Activated naive CD8-positive, alpha-beta T cell treated with anti-CD3 and anti-CD28 coated beads, Interleukin-2, amount 50 U/mL, for 16 hours (primary cell): ENCODE measurements at places on chromosomes 12 and 14.

- DNase-seq = no peak
These were observed 1.0 kb downstream of the TMEM30B start for GRCh38 chr14:61280092-61280525.

GRCh38 chr12:49013428-49013827 lies 5.1 kb downstream of the PRKAG1 start:
- no peak for DNase-seq

- DNase-seq = no peak
These were observed 3.1 kb downstream of the FKBP4 start for GRCh38 chr12:2797721-2798418.

DNA sequence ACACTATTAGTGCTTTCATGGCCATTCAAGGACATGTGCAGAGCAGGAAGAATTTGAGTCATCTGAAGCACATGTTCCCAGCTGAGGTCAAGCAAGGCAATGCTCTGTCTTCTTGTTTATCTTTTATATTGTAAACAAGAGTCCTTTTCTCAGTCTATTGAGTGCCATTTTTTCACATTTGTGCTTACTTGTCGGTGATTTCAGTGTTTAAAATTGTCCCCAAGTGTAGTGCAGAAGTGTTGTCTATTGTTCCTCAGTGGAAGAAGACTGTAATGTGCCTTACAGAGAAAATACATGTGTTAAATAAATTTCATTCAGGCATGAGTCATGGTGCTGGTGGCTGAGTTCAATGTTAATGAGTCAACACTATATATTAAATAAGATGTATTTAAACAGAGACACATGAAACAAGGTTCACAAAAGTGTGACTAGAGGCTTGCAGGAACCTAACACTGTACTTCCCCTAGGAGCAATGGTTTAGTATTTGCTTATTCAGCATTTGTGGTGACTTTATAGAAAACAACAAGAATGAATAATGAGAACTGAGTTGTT lies 391.1 kb downstream of the LRIG3 start:
- no peak for DNase-seq

DNA sequence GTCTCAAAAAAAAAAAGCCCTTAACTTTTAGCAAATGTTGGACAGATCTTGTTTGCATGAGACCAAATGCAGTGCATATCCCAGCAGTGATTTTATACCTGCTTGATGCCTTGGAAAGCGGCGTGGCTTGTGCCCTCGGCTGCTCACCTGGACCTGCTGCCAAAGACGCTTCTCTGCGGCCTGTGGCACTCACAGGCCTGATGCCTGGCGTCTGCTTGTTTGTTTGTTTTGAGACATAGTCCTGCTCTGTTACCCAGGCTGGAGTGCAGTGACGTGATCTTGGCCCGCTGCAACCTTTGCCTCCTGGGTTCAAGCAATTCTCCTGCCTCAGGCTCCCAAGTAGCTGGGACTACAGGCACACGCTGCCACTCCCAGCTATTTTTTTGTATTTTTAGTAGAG lies 5.2 kb downstream of the PGAM5 start:
- no peak for DNase-seq

DNA sequence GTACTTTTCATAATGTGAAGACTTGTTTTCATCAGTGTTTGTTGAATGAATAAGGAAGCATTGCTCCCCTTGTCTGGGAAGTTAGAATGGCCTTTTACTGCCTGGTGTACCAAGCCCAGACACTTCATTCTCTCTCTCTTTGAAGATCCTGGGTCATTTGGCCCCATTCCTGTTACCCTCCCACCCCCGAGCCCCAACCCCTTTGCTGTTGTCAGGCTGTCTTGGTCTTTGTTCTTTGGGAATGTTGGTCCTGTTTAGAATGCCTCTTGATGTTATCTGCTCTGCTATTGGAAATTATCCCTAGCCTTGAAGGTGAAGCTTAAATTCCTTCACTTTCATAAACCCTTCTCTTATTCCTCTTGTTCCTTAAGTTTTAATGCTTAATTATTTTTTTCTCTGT lies 13.8 kb downstream of the DERA start:
- no peak for DNase-seq
